BE2C (cell line): ENCODE measurements at places on chromosomes 1 and 21.

- DNase-seq: peak; percentile 53
These were observed 838.2 kb upstream of the RGS18 start for GRCh38 chr1:191320062-191320461.

DNA sequence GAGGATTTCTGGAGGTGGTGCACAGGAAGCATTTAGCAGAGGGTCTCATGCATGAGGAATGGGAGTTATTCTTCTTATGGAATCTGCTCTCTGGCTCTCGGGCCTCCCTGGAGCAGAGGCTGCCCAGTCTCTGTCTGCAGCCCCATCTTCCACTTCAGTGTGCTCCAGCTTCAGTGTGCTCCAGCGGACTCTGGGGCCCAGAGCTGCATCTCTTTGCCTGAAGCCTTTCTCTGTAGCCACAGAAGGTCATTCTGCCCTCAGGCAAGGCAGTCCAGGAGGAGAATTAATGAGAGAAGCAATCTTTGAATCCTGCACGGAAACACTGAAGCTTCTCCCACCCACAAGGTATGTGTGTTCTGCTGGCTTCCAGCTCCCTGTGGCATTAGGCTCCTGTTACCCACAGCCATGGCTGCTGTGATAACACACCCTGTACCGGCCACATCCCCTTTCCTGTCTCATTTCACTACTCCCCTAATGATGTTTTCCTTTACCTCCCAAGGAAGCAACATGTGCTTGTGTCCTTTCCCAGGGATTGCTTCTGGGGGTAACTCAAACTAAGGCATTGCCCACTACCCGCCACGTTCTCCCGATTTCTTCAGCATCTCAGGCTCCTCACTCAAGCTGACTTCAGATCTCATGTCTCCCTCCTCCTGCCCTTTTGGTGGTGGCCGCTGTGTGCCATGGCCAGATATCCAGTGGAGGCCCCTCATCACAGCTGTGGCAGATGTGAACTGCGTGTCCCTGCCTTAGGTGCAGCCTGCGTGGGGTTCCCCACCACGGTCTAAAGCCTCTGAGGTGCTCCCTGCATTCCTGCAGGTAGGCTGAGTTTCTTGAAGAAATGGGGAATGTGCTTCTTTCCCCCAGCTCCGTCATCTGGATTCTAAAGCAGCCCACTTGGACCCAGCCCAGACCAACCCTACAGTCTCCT lies 181.2 kb upstream of the GALNT2 start:
- DNase-seq: peak; percentile 27

DNA sequence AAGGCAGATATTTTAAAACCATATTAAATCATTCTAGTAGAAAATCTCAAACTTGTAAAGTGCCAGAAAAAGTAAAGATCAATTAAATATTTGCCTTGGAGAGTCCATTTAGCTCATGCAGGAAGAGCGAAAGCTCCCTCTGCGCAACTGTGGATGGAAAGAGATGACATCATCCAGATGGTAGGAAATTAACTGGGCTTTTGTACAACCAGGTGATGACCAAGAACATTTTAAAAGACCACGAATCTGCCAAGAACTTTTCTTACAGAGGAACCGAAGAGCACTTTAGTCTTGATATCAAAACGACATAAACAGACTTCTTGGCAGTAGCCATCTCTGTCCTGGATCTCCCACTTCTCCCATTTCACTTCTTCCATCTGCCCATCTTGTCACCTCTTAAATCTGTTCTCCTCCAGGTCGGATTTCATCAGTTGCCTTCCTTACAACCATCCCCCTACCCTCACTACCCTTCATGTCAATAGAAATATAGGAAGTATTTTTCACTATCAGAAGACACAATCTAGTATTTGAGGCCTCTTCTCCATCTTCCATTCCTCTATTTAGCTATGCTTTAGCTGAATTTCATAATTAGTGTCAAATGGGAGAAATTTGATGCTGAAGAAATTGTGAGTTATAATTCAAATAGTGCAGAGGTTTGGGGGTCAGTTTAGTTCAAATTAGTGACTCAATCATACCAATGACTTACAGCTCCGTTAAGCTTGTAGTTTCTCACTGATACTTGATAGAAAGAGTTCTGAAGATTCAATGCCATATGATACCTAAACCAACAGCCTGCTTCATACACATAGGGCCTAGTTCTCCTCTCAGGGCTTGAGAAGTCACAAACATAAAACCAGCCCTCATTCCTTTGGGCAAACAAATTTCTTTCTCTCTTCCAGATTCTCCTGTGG lies 22.0 kb upstream of the DNASE2B start:
- no peak for DNase-seq

DNA sequence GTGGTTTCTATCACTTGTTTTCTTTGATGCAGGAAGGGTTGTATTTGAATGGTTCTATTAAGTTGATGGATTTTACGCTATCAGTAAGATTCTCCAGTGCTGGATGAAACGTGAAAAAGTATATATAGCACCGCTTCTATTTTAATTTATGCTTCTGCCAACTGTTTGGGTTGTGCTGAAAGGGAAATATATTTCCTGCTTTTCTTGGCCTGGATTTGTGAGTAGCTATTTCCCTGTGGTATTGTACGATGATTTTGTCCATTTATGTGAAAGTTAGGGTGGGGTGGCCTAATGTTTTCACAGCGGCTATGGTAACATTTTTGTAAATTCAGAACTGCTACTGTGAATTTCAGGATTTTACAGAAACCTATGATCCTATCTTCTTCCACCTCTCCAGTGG lies 322 bp downstream of the C1orf162 start:
- DNase-seq: no peak

GRCh38 chr1:100545855-100546254 lies 7.9 kb downstream of the GPR88 start:
- no peak for DNase-seq

GRCh38 chr1:154943649-154944400 lies 7.3 kb upstream of the PMVK start:
- DNase-seq: peak; percentile 66

DNA sequence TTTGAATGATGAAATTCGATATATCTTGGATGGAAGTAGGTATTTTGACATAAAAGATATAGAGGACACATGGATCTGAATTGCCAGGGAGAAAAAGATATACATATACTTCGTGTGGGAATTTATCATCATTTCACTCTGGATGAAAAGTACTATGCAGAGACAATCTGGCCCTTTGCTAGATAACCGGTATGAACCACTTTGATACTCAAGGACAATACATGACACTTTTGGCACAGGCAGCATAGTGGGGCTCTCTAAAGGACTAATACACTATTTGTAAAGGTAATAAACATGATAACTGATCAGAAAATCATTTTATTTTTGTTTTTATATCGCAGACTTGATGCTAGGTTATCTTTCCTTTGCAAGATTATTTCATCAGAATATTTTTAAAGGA lies 24.2 kb downstream of the JAK1 start:
- DNase-seq: no peak

DNA sequence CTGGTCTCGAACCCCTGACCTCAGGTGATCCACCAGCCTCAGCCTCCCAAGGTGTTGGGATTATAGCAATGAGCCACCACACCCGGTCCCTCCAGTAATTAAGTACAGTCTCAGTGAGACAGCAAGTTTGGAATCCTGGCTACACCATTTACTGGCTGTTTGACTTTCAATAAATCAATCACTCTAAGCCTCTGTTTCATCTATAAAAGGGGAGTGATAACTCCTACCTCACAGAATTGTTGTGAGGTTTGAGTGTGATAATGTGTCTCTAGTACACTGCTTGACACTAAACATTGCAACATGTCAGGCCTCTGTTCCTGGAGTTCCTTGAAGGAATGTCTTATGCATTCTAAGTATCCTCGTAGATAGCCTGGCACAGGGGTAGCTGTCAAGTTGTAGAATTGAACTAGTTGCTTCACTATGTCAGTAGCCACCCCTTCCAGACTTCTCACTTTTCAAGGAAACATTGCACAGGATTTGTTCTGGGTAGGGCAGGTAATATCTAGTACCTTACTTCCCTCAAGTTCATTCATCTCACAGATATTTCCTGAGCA lies 12.4 kb downstream of the ENTREP3 start:
- no peak for DNase-seq

GRCh38 chr1:199691540-199691939 lies 336.0 kb upstream of the NR5A2 start:
- DNase-seq: no peak

DNA sequence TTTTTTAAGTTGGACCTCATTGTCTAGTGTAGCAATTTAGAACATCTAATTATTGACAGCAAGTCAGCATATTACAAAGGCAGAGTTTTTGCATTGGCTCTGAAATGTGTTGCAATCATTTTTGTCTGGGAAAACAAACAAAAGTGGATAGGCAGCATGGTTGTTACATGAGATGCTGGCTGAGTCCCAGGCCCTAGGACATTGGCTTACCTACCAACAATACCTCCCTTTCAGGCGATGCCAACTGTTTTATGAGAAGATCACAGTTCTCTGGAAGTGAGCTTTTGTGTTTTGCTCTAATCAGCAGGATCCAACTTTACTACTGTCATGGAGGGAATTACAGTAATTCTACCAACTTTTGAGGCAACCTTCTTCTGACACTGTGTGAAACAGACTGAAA lies 71.5 kb upstream of the CXADR start:
- no peak for DNase-seq

DNA sequence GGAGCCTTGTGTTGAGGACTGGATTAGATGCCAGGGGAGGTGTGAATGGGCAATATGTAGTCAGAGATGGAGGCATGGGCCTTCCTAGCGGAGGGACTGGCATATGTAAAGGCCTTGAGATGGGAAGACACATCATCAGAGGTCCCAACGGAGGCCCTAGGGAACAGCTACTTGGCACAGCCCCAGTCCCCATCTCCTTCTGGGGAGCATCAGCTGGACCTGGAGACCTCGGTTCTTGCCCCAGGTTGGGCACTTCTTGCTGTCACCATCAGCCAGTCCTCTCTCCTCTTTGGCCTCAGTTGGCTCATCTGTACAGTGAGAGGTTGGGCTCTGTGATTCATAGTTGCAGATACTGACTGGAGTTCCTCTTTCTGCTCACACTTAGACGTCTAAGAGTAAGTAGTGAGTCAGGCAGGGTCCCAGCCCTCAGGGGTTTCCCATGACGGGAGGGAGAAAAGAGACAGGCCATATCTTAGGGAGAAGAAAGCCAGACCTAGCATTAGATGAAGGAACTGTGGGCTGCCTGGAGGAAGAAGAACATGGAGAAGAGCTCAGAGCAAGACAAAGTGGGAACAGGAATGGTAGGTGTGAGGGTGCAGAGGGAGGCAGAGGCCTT lies 3.4 kb upstream of the MARCKSL1 start:
- no peak for DNase-seq

DNA sequence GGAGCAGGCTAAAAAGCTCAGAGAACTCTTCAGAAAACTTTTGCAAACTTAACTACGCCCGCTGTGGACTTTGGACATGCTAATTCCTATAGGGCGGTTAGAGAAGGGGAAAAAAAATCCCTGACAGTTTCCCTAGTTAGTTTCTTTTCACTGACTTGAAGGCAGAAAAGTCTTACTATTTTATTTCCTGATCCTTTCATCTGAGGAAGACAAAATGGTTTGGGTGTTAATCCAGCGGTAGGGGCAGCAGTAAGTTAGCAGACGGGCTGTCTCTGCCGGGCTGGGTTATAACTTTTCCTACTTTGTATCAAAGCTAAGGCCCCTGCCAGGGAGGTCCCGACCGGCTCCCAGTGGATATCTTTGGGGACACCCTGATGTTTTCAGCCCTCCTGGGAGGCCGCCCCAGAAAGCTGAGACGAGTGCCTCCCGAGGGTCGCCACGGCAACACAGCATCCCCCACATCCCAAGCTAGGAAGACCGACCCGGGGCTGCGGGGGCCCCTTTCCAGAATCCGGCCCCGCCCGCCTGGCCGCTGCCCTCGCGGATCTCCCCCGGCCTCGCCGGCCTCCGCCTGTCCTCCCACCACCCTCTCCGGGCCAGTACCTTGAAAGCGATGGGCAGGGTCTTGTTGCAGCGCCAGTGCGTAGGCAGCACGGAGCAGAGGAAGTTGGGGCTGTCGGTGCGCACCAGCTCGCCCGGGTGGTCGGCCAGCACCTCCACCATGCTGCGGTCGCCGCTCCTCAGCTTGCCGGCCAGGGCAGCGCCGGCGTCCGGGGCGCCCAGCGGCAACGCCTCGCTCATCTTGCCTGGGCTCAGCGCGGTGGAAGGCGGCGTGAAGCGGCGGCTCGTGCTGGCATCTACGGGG lies 162.6 kb downstream of the RUNX1 start:
- DNase-seq: no peak

- DNase-seq: no peak
These were observed 253.2 kb downstream of the GRIK3 start for GRCh38 chr1:36781098-36781497.

GRCh38 chr1:109805486-109806165 lies 41.9 kb upstream of the EPS8L3 start:
- no peak for DNase-seq

DNA sequence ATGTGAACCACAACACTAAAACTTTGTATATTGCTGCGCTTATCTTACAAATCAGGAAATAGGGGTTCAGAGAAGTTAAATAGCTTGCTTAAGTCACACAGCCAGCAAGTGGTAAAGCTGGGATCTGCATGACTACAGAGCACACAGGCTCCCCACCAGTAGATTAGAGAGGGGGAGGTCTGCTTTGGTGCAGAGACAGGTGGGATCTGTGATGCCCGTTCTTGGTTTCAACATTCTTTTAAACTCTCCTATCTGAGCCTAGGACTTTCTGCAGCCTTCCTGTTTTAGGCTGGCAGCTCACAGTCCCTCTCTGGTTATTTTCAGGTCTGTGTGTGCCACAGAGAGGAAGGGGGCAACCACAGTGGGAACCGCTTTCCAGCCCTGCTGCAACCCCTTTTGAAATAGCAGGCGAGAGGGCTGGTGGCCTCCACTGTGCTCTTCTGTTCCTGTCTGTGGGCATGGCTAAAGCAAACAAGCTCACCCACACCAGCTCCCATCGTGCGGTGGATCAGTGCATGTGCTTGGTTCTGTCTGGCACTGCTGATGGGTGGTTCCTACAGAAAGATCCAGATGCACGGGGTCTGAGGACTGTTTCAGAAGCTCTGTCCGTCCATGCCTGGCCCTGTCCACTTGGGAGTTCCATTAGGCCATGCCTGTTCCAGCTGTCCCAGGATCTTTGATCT lies 1.7 kb upstream of the IL6R start:
- no peak for DNase-seq

DNA sequence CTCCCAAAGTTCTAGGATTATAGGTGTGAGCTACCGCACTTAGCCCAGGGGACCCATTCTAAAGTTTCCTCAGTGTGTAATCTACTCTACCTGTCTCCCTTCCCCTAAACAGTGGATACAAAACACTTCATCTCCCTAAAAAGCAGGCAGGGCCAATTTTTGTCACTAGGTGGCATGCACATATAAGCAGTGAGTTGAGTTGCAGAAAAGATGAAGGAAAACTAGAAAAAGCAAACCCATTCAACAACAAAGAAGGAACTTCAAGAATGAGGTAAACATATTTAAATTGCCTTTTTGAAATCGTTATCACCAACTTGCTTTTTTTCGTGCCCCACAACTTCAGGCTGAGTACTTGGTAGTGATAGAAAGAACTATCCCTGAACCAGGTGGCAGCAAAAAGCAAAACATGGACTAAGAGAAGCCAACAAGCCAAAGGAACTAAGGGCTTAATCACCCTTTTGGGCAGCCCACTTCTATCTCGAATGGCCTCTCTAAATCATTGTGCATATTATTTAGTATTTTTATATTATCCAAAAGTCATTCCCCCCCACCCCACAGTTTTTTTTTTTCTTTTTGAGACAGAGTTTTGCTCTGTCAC lies 19.7 kb upstream of the ALDH9A1 start:
- DNase-seq: peak; percentile 59

- no peak for DNase-seq
These were observed 38.6 kb downstream of the UBE2G2 start for GRCh38 chr21:44763050-44763378.
